ENCODE measurements at places on chromosomes 5 and 9.

DNA sequence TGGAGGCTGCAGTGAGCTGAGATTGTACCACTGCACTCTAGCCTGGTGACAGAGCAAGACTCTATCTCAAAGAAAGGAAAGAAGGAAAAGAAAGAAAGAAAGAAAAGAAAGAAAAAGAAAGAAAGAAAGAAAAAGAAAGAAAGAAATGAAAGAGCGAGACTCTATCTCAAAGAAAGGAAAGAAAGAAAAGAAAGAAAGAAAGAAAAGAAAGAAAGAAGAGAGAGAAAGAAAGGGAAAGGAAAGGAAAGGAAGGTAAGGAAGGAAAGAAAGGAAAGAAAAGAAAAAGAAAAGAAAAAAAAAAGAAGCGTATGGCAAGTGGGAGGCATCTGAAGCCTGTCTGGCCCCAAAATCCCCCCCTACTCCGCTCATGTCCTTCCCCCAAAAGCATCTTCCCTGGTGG lies 182.3 kb upstream of the MSX2 start:
- no peak for DNase-seq

DNA sequence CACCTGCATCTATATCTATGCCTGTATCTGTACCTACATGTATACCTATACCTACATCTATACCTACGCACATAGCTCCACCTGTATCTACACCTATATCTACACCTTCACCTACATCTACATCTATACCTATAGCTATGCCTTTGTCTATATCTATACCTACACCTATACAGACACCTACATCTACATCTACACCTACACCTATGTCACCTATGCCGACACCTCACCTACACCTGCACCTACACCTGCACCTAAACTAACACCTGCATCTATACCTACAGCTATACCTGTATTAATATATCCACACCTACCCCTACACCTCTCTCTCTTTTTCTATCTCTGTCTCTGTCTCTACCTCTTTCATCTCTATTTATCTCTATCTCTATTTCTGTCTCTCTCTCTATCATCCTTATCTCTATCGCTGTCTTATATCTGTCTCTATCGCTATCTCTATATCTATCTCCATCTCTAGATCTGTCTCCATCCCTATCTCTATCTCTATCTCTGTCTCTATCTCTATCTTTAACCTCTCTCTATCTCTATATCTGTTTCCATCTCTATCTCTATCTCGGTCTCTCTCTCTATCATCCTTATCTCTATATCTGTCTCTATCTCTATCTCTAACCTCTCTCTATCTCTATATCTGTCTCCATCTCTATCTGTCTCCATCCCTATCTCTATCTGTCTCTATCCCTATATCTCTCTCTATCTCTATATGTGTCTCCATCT lies 37.9 kb downstream of the IRX4 start:
- no peak for DNase-seq

DNA sequence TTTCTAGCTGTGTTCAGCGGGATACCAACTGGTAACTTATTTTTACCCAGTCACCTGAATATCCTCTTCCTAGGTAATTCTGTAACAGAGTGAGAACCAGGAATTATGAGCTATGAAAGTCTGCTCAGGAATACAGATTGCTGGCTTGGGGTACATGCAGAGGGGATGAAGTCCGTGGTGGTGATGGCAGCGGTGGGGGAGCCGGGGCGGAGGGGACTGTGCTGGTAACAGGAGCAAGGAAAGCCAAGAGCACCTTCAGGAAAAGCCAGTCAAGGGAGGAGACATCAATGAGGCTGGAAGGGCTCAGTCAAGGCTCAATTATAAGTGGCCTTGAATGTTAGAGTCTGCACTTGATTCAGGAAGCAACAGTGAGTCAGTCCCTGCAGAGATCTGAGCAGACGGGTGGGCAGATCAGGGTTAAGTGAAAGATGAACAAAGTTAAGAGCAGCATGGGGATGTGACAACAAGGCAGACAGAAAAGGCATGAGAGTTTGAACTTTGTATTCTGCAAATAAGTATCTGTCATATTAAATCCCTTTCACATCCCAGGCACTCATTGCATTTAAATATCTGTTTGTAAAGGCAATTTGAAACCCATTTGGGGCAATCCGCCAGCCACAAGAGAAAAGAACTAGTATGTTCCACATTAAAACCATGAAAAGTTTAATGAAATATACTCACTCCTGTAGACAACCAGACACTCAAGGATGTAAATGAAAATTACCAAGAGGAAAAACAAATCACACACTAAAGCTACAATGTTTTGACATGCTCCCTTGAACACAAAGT lies 101.2 kb downstream of the TTC39B start:
- DNase-seq = no peak

GRCh38 chr9:25427290-25427689 lies 251.0 kb downstream of the TUSC1 start:
- DNase-seq = no peak
